Ascending aorta (tissue), 2 donors: ENCODE measurements at places on chromosomes 13 and 19.

GRCh38 chr19:56764196-56764695 is 76.3 kb downstream of the PEG3 start:
- no peak overlapping the region for H3K27ac ChIP-seq
- DNase-seq, result no peak
- H3K27me3 ChIP-seq, result no peaks in the 10 kb centered on the region
- no peaks in the 10 kb centered on the region for H3K36me3 ChIP-seq

GRCh38 chr13:72751220-72751619 is 23.5 kb downstream of the BORA start:
- H3K4me3 ChIP-seq, result no peak overlapping the region
- peaks cover 37% of the 10 kb centered on the region for H3K36me3 ChIP-seq
- H3K4me1 ChIP-seq, result no peaks in the 10 kb centered on the region
- DNase-seq, result no peak
- no peaks in the 10 kb centered on the region for H3K27me3 ChIP-seq

- no peaks in the 10 kb centered on the region for H3K27me3 ChIP-seq
- H3K27ac ChIP-seq, result no peak overlapping the region
- H3K4me1 ChIP-seq, result no peaks in the 10 kb centered on the region
- H3K36me3 ChIP-seq, result no peaks in the 10 kb centered on the region
Measured at GRCh38 chr13:101140936-101141335, 275.4 kb downstream of the NALCN start.

- DNase-seq, result no peak
- H3K4me1 ChIP-seq, result no peaks in the 10 kb centered on the region
- H3K27me3 ChIP-seq, result no peaks in the 10 kb centered on the region
- no peak overlapping the region for H3K4me3 ChIP-seq
- no peak overlapping the region for H3K27ac ChIP-seq
- H3K36me3 ChIP-seq, result no peaks in the 10 kb centered on the region
Measured at GRCh38 chr13:94921181-94921580, 208.8 kb upstream of the SOX21 start.

DNA sequence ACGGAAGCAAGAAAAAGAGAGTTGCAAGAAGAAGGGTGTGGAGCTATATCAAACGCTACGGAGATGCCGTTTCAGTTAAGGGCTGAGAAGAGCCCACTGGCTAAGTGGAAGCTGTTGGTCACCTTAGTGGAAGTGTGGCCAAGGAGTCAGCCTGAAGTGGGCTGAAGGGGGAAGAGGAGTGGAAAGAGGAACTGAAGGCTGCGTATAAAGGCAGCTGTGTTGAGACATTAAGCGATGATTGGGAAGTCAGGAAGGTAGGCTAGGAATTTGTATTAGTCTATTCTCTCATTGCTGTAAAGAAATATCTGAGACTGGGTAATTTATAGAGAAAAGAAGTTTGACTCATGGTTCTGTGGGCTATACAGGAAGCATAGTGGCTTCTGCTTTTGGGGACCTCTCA is 14.1 kb upstream of the FRY start:
- no peaks in the 10 kb centered on the region for H3K36me3 ChIP-seq
- no peak overlapping the region for H3K27ac ChIP-seq
- H3K4me1 ChIP-seq, result no peaks in the 10 kb centered on the region

DNA sequence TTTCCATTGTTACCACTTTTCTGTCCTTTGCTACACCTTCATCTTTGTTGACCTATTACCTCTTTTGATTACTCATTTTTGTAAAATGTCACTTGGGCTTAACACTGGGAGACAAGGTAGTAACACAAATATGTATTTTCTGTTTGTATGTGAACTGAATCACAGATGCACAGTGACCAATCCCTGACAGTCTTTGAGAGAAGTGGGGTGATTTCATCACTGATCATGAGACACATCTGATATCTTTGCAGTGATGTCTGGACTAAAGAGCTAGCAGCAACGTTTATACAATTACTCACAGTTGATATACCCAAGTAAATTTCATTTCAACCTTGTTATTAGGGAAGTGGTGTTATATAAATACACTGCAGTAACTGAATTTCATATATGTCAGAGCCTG is 1397.4 kb upstream of the SPRY2 start:
- no peaks in the 10 kb centered on the region for H3K4me1 ChIP-seq
- H3K36me3 ChIP-seq, result no peaks in the 10 kb centered on the region
- H3K27ac ChIP-seq, result no peak overlapping the region
- H3K27me3 ChIP-seq, result no peaks in the 10 kb centered on the region
- no peak for DNase-seq
- no peak overlapping the region for H3K4me3 ChIP-seq

GRCh38 chr19:16345457-16345856 is 20.8 kb downstream of the KLF2 start:
- no peak for DNase-seq
- H3K36me3 ChIP-seq, result no peaks in the 10 kb centered on the region
- H3K4me3 ChIP-seq, result no peak overlapping the region
- peaks cover 2% of the 10 kb centered on the region for H3K4me1 ChIP-seq
- no peaks in the 10 kb centered on the region for H3K27me3 ChIP-seq

DNA sequence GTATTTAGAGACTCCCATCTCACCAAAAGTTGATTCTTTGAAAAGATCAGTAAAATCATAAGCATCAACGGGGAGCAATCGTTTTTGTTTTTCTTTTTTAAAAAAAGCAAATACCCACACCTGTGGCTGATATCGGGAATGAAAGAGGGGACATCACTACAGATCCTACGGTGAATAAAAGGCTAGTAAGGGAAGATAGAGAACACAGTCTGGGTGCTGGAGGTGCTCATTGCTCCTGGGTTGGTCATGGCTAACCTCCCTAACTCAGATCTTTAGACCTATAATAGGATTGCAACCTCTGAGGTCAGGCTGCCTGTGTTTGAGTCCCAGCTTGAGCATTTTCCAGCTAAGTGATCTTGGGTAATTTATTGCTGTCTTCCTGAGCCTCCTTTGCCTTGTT is 1.1 kb downstream of the EHD2 start:
- H3K27ac ChIP-seq, result peak overlapping the region; percentile 87
- H3K4me3 ChIP-seq, result peak overlapping the region; percentile 100
- peaks cover 8% of the 10 kb centered on the region for H3K4me1 ChIP-seq
- H3K27me3 ChIP-seq, result no peaks in the 10 kb centered on the region
- peaks cover 22% of the 10 kb centered on the region for H3K36me3 ChIP-seq

DNA sequence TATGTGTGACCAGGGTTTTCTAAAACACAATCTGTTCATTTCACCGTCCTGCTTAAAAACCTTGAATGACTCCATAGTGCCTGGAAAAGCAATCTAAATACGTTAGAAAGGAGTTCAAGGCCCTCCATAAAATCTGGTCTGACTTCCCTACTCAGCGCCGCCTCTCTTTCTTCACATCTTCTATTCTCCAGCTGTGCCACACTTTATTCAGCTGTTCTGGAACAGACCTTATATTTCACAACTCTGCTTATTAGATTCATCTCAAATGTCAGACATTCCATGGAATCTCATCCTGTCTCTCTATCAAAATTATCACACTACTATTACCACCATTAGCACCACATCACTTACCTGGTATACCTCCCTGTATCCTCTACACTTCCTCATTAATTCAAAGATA is 19.8 kb upstream of the SPART start:
- H3K4me3 ChIP-seq, result no peak overlapping the region
- H3K27me3 ChIP-seq, result no peaks in the 10 kb centered on the region
- no peak for DNase-seq
- no peaks in the 10 kb centered on the region for H3K36me3 ChIP-seq
- H3K4me1 ChIP-seq, result no peaks in the 10 kb centered on the region
- H3K27ac ChIP-seq, result no peak overlapping the region

DNA sequence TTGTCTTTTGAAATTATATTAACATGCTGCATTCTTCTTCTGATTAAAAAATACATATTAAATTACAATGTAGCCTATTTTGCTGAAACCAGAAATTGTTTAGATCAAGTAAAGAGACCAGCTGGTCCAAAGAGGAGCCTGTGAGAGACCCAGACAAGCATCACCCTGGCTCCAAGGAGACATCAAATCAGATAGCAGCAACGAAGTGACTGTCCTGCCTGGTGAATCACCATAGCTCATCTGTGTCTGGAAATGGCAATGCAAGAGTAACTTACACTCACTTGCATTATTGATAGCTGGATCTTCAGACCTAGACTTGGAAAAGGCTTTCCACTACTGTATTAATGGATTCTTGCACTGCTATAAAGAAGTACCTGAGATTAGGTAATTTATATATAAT is 169.1 kb downstream of the KCTD12 start:
- H3K4me3 ChIP-seq, result no peak overlapping the region
- no peaks in the 10 kb centered on the region for H3K36me3 ChIP-seq
- no peak for DNase-seq
- H3K27me3 ChIP-seq, result no peaks in the 10 kb centered on the region

DNA sequence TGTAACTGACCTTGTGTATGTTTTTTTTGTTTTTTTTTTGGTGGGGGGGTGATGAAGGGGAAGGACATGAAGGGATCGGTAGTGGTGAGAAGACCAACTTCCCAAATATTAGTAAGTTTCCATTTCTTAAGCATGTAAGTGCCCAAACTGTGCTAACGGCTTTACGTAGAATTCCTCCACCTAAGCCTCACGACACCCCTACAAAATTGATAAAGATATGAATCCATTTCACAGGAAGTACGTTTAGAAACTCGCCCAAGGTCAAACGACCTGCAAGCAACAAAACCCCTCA is 649 bp downstream of the UQCRFS1 start:
- H3K27ac ChIP-seq, result peak overlapping the region; percentile 92
- H3K36me3 ChIP-seq, result no peaks in the 10 kb centered on the region
- peak overlapping the region; percentile 70 for H3K4me3 ChIP-seq
- no peaks in the 10 kb centered on the region for H3K4me1 ChIP-seq
- no peak for DNase-seq
- H3K27me3 ChIP-seq, result no peaks in the 10 kb centered on the region

GRCh38 chr13:24700539-24700938 is 20.3 kb downstream of the ATP12A start:
- no peak for DNase-seq
- no peak overlapping the region for H3K27ac ChIP-seq
- no peaks in the 10 kb centered on the region for H3K4me1 ChIP-seq
- no peak overlapping the region for H3K4me3 ChIP-seq
- no peaks in the 10 kb centered on the region for H3K36me3 ChIP-seq
- H3K27me3 ChIP-seq, result no peaks in the 10 kb centered on the region

DNA sequence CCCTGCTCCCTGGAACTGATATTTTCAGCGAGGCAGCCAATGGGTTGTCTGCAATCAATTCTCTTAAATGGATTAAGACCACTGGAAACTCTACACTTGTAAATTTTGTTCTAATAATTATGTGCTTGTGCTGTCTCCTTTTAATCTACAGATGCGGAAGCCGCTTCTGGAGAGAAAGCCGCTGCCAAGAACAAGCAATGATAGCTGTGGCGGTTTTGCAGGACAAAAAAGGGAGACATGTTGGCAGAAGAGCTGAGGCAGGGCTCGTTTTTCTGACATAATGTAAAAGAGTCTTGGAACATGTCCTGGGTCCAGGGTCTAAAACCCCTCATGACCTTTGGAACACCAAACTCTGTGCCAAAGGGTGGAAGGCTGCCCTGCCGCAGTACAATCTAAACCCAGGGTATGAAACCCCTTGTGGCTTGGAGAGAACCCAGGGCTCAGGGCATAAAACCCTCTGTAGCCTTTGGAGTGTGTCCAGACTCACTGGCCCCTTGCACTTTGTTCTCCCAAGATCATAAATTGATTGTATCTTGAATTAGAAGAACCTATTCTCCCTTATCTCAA is 12.7 kb downstream of the ZNF417 start:
- H3K27me3 ChIP-seq, result no peaks in the 10 kb centered on the region
- no peak overlapping the region for H3K27ac ChIP-seq
- H3K4me1 ChIP-seq, result no peaks in the 10 kb centered on the region

GRCh38 chr19:10861103-10861651 is 10.2 kb upstream of the CARM1 start:
- no peak overlapping the region for H3K27ac ChIP-seq
- DNase-seq, result no peak
- H3K4me1 ChIP-seq, result peaks cover 8% of the 10 kb centered on the region
- no peak overlapping the region for H3K4me3 ChIP-seq

GRCh38 chr19:48346191-48346590 is 17.5 kb downstream of the TMEM143 start:
- no peak overlapping the region for H3K27ac ChIP-seq
- DNase-seq, result no peak
- H3K4me1 ChIP-seq, result no peaks in the 10 kb centered on the region
- no peaks in the 10 kb centered on the region for H3K27me3 ChIP-seq
- peaks cover 8% of the 10 kb centered on the region for H3K36me3 ChIP-seq

- DNase-seq, result no peak
- H3K4me3 ChIP-seq, result no peak overlapping the region
- no peak overlapping the region for H3K27ac ChIP-seq
- H3K27me3 ChIP-seq, result no peaks in the 10 kb centered on the region
- peaks cover 7% of the 10 kb centered on the region for H3K36me3 ChIP-seq
Measured at GRCh38 chr19:43564800-43565199, 10.5 kb downstream of the XRCC1 start.

DNA sequence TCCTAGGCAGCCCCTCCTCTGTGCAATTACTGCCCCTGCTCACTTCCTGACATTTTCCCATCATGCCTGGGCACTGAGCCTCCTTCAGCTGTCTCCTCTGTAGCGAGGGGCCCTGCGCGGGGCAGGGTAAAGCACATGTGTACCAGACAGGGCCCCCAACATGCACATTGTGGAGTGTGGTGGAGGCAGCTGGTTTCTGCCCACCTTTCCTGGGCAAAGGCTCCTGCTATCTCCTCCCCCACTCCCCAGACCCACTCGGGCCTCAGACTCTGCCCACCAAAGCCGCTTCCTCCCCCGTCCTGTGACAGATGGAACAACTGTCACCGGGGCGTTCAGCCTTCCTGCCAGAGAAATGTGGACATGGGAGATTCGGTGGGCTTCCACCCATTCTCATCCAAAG is 2.9 kb upstream of the KPTN start:
- peaks cover 41% of the 10 kb centered on the region for H3K36me3 ChIP-seq
- no peak overlapping the region for H3K27ac ChIP-seq
- DNase-seq, result no peak
- no peak overlapping the region for H3K4me3 ChIP-seq
- H3K27me3 ChIP-seq, result no peaks in the 10 kb centered on the region

DNA sequence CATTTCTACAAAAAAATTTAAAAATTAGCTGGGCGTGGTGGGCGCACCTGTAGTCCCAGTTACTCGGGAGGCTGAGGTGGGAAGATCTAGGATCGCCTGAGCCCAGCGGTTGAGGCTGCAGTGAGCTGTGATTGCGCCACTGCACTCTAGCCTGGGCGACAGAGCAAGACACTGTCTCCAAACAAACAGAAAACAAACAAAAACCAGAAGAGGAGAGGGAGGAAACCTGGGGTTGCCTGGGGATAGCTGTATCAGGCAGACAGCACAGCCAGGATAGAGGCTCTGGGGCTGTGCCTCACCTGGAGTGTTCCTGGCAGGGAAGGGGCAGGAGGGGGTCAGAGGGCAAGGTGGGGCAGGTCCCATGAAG is 2.6 kb upstream of the POLR2E start:
- peak overlapping the region; percentile 98 for H3K27ac ChIP-seq
- H3K4me1 ChIP-seq, result peaks cover 45% of the 10 kb centered on the region
- DNase-seq, result no peak
- no peaks in the 10 kb centered on the region for H3K36me3 ChIP-seq
- no peaks in the 10 kb centered on the region for H3K27me3 ChIP-seq
- H3K4me3 ChIP-seq, result no peak overlapping the region

DNA sequence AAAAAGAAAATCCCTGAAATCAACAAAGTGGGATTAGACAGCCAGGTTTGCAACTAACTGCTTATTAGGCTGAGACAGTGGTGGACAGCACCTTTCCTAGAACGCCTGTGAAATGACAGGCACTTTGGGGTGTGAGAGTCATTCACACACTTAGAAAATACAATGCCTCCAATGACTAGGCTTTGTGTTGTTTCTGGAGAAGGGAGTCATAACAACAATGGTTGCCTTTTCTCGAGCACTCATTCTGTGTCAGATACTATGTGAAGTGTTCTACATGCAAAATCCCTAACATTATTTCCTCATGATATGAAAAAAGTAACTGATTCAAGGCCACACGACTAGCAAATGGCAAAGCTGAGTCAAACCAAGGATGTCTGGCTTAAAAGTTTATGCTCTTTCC is 41.2 kb downstream of the SACS start:
- H3K4me3 ChIP-seq, result no peak overlapping the region
- no peak overlapping the region for H3K27ac ChIP-seq
